ENCODE measurements at places on chromosomes 4 and X.

DNA sequence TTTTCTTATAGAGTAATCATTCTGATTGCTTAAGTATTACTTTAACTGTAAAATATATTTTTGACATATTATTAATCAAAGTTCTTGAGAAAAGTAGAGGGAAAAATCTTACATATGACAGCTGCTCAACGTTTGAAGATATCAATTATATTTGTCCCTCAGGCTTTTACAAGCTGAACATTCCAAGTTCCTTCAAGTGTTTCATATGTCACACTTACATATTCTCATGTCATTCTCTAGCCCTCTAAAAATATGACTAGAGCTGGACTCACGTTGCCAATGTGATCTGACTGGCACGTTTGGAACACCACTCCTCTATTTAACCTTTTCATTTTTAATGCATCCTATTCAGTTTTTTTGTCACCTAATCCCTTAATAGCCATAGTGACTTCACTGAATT, 492.9 kb downstream of the PCDH18 start:
- no peak for DNase-seq

DNA sequence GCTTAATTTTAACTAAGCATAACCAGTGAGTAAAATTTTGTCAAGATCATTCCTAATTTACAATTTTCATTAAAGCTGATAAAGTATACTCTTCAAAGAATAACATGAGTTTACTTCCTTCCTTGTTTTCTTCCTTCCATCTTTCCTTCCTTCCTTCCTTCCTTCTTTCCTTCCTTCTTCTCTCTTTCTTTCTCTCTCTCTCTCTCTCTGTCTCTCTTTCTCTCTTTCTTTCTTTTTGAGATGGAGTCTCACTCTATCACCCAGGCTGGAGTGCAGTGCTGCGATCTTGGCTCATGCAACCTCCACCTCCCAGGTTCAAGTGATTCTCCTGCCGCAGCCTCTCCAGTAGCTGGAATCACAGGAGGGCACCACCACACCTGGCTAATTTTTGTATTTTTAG, 42.7 kb upstream of the PTPN13 start:
- no peak for DNase-seq

DNA sequence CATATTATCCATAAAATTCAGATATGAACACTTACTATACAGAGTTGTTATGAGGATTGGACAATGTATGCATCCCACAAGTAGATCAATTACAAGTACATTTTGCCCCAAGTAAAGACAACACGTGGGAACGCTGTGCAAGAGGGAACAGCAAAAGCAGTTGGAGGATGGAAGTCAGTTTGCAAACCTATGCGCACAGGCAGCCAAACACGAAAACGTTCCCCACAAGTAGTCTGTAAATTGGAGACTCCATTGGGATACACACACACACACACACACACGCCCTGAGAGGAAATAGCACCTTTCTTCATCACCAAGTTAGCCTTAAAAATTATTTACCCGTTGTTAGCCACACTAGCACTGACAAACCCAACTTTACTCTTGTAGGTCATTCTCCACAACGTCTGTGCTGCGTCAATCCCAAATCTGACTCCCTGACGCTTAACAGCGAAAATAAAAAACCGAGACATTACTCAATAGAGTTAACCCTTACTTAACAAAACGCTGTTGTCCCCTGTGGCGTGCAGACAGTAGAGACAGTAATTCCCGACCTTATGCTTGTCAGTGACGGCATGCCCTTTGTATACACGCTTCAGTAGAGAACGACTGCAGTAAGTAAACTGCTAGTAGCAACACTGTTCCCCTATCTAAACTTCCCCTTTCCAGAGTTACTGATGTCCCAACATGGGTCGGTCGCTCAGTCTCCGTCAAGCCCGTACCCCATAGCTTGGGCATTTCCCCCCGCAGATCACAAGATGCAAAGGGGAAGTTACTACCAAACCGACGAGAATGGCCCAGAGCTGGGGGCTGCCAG, 730 bp downstream of the MANBA start:
- DNase-seq = peak; percentile 18

GRCh38 chr4:162406637-162407365, 243.0 kb upstream of the FSTL5 start:
- no peak for DNase-seq

- no peak for DNase-seq
Observed at GRCh38 chr4:16431866-16432265, 205.6 kb upstream of the TAPT1 start.

DNA sequence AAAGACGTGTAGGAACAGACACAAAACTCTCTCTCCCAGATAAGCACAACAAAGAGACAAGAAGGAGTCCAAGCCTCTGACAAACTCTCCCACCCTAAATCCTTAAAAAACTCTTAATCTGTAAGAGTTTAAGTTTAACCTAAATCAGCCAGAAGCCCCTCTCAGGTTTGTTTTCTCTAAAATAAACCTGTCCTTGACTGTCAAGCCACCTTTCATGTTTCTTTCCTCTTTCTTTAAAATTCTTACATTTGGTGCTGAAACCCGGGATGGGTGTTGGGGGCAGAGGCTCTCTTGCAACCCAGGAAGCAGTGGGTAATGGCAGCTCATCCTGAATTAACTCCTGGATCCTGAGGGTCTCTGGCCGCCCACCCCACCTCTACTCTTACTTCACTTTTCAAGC, 107.8 kb upstream of the TENT5D start:
- no peak for DNase-seq

DNA sequence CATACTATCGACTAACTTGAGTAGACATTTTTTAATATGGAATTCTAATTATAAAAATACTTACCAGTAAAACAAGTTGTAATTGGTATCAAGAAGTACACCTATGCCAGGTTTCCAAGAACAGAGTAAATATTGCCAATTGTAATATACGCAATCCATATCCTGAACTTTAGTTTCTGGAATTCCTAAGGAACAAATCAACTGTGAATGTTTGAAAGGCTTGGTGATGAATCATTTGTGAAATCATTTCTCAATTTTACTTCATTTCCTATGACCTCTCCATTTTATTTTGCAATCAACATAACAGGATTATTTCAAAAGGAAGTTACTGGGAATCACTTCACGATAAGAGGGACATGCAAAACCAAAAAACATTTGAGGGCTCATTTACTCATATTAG, 3.7 kb downstream of the IL13RA2 start:
- no peak for DNase-seq

DNA sequence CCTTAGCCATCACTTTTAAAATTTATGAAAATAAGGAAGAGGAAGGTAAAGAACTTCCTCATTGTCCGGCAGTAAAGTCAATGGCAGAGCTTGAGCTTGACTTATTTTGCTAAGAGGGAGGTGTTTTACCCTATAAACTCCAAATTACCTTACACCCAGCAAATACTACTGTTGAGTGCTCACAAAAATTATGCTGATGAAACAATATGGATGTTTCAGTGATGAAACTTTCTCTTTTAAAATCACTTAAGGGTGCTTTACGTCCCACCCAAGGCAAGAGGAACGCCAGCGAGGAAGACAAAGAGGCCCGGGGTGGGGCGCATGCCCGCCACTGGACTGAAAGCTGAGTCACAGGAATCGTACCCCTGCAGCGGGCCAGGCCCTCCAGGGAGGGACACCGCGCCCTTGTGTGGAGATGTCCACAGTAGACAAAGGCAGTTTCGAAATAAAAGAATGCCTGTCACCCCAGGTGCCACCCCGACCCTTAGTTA, 560 bp upstream of the TMSB4X start:
- peak; percentile 83 for DNase-seq

- DNase-seq = no peak
Observed at GRCh38 chrX:21986596-21986995, 45.5 kb upstream of the PHEX start.

DNA sequence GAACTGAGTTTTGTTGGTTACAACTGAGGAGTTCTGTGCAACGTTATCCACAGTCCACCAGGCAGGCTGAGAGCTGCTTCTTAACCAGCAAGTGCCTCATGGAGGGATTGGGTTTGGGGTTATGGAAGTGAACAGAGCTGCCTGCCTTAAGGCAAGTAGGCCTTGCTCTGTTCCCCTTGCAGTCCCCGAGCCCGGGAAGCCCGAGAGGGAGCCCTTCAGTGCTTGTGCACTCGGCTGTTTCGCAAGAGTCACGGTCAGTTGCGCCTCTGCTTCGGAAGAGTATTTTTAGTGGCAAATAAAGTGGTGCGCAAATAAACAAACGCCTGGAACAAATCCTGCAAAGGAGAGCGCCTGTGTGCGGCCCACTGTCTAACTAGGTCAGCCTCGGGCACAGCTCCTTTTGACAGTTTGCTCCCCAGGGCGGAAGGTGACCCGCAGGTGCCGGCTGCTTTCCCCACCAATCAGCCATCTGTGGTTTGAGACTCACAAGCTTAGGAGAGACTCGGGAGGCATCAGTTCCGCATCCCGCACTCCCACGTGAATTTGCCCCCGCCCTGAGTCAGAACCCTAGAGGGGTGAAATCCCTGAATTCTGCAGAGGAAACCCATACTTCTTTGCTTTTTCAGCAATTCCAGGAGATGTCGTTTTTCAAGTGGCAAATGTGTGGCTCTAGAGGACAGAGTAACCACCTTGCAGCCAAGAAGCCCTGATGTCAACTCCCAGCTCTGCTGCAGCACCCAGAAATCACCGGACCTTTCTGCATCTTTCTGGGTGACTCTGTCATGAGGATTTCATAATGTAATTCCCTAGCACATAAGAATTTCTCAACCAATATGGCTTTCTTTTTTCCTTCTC, 56.8 kb downstream of the LGI2 start:
- DNase-seq = no peak

GRCh38 chr4:106495476-106495875, 126.9 kb upstream of the GIMD1 start:
- no peak for DNase-seq

GRCh38 chr4:166981847-166982246, 252.4 kb downstream of the SPOCK3 start:
- DNase-seq = no peak

DNA sequence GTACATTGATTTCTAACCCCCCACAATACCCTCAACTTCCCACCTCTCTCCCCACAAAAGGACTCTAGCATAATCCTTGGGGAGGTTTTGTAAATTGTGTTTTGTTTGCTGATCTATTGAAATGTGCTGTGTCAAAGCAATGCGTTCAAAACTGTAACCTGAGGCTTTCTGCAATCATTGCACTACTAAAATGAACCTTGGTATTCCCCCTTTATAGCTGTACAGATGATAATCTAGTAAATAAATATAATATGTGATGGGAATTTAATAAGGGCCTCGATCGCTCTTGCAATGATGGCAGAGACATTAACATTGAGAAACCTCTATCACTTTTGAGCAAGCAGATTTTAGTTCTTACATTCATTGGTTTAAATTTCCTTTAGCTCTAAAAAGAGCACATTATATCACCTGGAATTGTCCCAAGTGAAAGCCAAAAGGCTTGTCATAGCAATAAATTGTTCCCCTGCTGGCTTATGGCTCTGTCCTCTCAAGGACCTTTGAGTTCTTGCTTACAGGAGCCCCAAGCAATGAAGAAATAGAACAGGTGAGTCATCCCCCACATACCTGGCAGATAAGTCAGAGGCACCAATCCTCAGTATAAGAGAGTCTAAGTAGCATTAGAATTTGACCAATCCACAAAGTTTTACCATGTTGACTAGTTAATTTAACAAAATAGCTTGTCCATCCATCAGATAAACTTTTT, 18.4 kb upstream of the ACE2 start:
- peak; percentile 67 for DNase-seq

DNA sequence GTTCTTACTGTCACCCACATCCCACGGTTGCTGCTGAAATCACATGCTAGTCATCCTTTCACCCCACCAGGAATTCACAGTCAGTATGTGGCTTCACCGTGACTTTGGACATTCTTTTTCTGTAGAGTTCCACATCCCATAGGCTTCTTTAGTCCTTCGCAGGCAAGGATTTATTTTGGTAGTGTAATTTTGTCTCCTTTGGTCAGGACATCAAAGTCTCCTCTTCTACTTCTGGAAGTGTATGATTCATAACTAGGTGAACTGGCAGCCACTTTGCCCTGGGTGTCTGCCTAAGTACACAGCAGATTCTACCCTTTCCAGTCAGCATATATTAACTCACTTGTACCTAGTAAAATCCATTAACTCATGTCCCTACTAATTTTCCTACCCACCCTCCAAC, 38.3 kb upstream of the MMAA start:
- no peak for DNase-seq

DNA sequence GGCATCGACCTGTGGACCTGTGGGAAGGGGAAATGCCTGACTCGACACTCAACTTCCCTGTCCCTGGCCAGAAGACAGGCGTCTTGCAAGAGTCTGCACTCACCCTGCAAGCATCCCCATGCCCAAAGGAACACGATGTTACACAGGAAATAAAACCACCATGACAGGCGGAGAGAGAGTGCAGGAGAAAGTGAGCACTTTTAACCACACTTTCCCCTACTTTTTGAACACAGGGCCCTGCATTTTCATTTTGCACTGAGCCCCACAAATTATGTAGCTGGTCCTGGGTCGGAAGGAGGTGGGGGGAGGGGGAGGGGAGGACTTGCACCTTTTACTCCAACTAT, 13.8 kb upstream of the MAN2B2 start:
- no peak for DNase-seq

DNA sequence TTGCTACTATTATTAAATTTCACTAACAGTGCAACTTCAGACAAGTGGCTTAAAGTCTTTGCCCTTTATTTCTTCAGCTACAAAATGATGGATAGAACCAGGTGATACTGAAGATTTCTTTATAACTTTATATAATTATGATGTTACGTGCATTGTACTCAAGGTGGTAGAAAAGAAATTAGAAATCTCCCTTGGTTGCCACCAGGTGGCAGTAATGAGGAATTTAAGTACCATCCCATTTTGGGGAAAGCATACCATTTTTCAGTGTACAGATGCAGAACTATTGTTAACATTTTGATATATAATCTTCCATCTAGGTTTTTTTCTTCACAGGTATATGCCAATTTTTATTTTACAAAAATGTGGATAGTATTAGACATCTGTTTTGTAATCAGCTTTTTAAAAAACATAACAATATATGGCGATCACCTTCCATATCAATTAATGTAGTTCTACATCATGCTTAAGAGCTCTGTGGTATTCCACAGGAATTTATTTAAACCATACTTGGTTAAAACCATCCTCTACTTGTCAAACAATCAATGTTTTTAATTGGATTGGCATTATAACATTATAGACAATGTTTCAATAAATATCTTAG, 37.7 kb upstream of the RAB33B start:
- DNase-seq = peak; percentile 14

DNA sequence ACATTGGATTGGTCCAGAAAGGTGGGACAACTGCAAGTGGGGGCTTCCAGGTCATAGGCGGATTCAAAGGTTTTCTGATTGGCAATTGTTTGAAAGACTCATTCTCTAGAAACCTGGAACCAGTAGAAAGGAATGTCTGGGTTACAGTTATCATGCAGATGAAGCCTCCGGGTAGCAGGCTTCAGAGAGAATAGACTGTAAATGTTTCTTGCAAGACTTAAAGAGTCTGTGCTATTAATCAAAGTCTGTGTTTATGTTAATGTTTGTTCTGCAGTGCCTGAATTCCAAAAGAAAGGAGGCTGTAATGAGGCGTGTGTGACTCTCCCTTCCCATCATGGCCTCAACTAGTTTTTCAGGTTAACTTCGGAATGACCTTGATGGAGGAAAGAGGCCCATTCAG, 43.9 kb upstream of the GC start:
- no peak for DNase-seq
